ENCODE measurements at places on chromosomes 16 and 17. TPM values are rescaled to one million over a fixed set of nuclear protein-coding genes. Genes with fewer than 3 reads are reported as not detected.

GRCh38 chr16:56894331-56894917 lies 29.4 kb downstream of the SLC12A3 start:
- no peak for DNase-seq

DNA sequence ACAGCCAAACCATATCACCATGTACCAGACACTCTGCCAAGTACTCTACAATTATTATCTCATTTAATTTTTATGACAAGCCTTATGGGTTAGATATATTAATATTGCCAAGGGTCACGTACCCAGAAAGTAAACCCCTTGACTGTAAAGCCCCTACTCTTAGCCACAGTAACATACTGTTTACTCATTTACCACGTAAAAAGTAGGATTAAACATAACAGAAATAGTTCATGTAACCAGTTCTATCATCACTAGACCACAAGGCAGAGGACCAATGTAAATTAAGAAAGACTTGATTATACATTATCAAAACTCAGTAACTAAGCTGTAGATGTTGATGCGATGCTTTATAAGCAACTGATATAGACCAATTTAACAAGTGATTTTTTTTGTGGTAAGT lies 101.5 kb upstream of the CNTNAP4 start:
- no peak for DNase-seq

DNA sequence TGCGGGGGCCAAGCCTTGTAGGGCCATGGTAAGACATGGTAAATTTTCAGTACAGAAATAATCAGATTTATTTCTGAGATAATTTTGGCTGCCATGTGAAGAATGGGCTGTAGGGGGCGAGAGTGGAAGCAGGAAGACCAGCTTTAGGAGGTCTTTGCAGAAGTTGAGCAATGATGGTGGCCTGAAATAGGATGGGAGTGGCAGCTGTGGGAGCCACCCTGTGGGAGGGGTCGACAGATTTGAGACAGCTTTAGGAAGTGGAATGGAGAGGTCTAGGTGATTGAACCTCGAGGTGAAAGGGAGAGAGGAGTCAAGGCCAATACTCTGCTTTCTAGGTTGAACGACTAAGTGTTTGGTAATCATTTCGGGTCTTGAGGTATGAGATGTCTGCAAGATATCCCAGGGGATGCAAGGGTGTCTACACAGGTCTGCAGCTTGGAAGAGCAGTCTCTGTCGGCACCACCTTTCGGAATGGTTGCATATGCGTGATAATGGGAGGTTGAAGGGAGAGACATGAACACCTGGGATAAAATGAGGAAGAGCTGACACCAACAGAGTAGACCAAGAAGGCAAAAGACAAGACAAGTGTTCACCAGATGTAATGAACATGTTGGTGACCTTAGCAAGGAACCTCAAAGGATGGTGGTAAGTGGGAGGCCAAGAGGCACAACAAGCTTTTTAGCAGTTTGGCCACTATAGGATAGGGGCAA lies 4.2 kb upstream of the ATXN7L3 start:
- no peak for DNase-seq

DNA sequence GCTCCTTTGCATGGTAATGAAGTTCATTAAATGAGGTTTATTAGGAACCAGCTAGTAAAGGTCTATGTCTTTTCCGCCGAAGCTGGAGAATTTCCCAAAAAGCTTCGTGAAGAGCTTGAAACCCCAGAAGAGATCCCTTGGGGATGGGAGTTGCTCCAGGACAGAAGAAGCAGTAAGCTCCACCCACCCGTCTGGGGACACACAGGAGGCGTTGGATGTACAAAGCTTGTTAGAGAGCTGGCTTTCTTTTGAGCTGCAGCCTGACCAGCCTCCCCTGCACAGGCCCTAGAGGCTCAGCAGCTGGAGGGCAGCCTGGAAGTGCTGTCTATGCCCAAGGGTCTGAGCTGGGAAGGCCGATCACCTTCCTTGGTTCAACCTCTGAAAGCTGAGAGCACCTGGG lies 147.4 kb upstream of the SDK2 start:
- no peak for DNase-seq

GRCh38 chr17:15108992-15109391 lies 156.1 kb downstream of the PMP22 start:
- no peak for DNase-seq

DNA sequence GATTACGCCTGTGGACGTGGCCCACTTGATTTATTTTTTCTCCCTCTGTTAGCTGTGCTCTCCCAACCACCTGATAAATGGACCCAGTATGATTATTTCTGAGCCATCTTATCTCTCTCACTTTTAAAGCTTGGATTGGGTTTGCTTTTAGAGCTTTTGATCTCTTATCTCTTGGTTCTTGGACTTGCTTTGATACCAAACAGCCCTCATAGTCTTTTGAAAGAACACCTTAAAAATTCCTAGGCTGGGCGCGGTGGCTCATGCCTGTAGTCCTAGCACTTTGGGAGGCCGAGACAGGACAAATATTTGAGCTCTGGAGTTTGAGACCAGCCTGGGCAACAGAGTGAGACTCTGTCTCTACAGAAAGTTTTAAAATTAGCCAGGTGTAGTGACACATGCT lies 25.8 kb downstream of the SMTNL2 start:
- no peak for DNase-seq

GRCh38 chr17:18025241-18025944 lies 13.6 kb downstream of the ATPAF2 start:
- DNase-seq = no peak

- no peak for DNase-seq
Observed at GRCh38 chr16:78098595-78099270, 721 bp upstream of the WWOX start.

DNA sequence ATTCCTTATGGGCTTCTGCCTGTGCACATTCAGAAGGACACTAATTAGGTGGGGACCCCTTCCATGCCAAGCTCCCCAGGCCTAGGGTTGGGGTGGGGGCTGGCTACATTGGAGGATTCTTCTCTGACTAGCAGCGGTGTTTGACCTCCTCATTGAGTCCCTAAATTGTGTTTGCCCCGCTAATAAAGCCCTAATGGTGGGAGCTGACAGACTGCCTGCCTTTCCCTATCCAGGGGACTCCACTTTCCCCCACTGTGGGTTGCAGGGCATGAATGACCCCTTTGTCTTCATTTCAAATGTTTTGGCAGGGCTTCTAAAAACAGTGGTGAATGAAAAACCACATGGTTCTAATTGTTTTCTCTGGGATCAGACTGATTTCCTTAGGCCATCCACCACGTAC lies 476.8 kb upstream of the CDH11 start:
- DNase-seq = no peak

- DNase-seq = peak; percentile 84
Observed at GRCh38 chr16:29899516-29900101, at the start of gene SEZ6L2. SEZ6L2 (minus strand) TSS chr16:29899550; CDS start chr16:29899019, 531 bp downstream.

DNA sequence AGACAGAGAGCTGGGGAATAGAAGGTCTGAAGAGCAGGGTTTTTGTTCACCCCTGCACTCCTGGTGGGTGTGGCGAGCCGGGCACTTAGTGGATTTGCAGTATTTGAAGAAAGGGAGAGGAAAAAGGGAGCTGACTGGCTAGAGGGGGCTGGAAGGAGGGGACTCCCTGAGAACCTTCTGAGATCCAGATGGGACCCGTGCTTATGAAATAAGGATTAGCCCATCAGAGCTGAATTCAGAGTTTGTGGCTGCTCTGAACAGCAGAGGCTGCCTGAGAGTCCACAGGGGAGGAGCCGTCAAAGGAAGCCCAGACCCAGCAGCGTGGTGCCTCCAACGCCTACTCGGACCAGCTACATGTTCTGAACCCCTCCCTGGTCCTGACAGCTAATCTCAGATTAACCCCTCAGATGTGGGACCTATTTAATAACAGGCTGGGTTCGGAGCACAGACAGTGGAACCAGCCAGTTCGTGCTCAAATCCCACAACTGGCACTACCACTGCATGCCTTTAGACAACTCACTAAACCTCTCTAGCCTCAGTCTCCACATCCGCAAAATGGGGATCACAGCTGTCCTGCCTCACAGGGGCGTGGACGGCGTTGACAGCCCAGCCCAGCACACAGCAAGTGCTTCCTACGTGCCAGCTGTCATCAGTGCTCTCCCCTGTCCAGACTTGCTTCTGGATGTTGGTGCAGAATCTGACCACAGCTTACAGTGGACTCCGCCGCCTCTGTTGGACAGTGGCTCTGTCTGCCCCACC lies 70.6 kb downstream of the DYNLRB2 start:
- no peak for DNase-seq

GRCh38 chr16:57675741-57676551 lies 7.8 kb downstream of the ADGRG3 start:
- DNase-seq = no peak

GRCh38 chr16:48810436-48810802 lies 200.4 kb upstream of the N4BP1 start:
- no peak for DNase-seq

DNA sequence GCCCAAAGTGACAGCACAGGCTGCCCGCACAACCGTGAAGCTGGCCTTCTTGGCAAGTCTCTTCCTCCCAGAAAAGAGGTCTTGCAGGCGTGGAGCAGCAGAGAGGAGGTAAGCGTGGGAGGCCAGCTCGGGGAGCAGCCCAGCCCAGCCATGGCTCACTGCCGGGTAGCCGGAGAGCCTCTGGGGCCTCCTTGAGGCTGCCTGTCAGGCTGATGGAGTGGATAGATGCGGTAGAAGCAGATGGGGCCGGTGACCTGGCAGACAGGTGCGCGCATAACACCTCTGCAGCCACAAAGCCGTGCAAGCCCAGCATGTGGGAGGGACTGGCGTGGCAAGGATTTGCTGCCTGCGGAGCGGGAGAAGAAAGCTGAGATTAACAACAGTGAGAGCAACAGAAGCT lies 17.1 kb upstream of the DOK4 start:
- DNase-seq = no peak

- no peak for DNase-seq
Observed at GRCh38 chr16:81003064-81003463, 3.6 kb downstream of the CMC2 start.

- DNase-seq = no peak
Observed at GRCh38 chr17:71163121-71163812, 957.6 kb upstream of the SOX9 start.

DNA sequence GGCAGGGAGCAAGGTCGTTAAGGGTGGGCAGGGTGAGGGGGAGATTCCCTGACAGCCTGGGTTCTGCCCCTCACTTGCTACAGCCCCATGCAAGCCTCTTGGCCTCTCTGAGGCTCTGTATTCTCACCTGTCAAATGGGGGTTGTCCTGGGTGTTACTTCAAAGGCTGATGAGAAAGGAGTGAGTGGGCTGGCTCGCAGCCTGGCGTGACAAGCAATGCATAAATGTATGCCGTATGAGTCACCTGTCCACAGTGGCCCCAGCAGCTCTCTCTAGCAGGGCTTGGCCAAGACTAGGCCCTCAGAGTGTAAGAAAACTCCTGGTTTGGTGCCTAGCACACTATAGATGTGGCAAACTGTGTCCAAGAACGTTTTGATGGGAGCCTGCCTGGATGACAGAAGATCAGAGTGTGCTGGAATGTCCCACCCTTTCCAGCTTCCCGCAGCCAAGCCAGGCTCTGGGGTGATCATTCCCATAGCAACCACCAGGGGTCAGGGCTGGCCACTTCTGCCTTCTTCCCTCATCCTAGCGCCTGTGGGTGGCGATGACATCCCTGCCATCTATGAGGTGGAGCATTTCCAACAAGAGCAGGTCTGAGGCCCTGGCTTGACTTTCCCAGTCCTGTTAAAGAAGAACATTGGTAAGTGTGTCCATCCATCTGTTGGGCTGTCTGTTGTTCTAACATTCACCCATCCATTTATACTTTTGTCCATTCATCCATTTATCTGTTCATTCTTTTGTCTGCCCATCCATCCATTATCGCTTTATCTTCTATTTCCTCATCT lies 37.2 kb upstream of the ADGRG1 start:
- peak; percentile 70 for DNase-seq

- peak; percentile 76 for DNase-seq
Observed at GRCh38 chr16:54628796-54629625, 301.7 kb upstream of the IRX5 start.

DNA sequence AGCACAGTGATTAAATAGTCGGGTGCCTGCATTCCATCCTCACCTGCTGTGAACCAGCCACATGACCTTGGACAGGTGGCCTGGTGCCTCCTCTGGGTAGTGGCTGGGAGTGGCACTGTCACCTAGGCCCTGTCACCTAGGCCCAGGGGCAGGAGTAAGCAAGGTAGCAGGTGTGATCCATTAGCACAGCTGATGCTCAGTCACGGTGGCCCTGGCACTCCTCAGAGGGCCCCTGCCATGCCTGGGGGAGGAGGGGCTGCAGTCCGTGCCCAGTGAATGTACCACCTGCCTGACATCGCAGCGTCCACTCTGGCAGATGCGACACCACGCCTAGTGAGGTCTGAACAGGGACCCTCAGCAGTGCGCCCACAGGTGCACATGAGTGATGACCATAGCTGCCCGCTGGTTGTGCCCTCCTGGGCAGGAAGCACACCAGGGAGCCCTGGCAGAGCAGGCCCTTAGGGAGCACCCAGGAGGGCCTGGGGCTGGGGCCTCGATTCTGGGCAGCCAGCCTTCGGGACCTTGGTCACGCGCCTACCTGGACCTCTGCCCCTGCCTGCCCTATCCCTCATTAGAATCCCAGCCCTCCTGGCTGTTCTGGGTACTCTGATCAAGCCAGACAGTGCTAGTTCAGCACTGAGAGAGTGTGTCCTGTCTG lies 33.1 kb upstream of the CRISPLD2 start:
- no peak for DNase-seq

DNA sequence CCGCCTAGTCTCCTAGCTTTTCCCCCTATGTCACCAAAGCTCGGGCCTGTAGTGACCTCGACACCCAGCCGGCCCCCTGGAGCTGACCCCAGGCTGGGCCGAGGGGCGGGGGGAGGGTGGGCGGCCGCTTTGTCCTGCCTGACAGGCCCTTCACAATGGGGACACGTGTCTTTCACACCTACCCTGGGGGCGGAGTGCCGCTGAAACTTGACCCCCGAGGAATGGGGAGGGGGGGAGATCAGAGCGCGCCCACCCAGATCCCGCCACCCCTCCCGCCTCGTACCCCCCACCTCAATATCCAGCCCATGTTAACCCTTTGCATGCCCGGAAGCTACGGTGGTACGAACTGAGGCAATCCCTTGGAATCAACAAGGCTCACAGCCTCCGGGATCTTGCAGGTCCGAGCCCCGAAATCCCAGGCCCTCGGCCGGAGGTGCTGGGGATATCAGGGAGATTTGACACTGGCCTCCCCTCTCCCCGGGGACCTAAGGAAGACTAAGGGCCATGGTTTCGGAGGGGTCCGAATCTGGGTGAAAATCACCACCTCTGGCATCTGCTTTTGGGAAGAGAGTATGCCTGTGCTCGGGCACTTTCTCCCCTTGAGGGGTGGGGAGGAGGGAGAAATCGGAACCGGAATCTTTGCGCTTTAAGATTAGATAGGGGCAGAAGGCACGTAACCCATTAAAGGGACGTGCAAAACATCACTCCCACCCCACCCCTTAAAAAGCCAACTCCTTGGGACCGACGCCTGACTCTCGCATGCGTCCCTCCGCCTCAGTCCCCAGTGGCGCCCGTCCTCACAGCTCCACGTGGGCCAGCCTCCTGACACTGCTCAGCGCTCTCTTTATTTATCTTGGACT lies 2.6 kb downstream of the NOG start:
- DNase-seq = no peak

GRCh38 chr17:40901981-40902474 lies 17.0 kb upstream of the KRT20 start:
- no peak for DNase-seq

Gene HIC1
- 17.4 TPM for polyA plus RNA-seq
